ENCODE measurements at places on chromosomes 12 and 14.

DNA sequence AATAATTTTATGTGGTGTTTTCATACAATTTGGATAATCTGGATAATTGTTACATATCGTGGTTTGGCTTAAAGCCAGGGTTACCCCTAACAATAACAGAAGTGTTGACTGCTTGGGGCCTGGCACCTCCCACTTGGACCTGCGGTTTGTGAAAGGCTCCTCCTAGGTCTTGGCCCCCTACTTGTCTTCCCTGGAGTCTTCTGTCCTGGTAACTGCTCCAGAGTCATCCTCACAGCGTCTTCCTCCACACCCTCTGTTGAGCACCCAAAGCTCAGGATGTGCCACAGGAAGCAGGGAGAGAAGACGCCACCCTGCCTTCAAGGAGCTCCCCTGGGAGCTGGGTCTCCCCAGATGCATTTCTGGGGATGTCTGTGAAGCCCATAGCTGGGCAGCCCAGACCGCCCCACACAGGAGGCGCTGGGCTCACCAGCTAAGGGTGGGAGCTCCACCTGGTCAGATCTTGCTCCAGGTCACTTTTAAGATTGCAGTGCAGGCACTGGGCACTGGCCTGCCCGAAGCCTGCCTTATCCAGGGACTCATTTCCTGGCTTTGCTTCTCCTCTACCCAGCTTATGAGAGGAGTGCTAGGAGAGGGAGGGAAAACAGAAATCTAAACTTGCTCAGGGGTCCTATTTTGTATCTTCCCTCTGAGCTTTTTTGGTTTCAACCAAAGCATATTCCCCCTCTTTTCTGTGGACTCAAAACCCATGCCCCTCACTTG is 98.2 kb downstream of the ZFP36L1 start:
- no peak for DNase-seq

DNA sequence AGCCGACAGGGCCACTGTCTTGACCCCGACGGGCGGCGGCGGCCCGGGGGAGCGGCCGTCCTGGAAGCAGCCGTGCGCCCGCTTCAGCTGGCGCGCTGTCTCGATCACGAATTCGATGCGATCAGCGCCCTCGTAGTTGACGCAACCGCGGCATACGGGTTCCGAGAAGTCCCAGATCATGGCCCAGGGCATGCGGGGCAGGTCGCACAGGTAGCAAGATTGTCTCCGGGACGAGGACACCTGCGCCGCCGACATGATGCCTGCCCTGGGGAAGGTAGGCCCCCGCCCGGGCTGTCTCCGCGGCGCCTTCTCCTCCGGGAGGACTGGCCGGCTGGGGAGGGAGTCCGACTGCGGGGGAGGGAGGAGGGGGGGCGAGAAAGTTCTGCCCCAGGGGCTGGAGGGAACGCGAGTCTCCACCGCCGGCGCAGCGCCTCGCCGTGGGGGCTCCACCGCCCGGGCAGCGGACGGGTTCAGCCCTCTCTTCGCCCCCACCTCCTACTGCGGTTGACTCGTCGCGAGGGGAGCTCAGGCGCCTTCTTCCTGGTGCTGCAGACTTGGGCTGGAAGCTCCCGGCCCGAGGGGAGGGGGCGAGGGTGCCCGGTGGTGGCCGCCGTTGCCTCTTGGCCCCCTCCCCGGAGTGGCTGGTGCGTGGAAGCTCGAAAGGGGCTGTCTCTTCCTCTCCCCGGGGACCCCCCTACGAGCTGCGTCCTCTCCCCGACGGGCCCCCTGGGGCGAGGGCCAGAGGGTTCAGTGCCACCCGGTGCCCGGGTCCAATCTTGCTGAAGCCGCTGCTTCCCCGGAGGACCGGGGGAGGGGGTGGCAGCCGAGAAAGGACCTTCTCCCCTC is 747 bp downstream of the IRF2BPL start:
- peak; percentile 75 for DNase-seq

DNA sequence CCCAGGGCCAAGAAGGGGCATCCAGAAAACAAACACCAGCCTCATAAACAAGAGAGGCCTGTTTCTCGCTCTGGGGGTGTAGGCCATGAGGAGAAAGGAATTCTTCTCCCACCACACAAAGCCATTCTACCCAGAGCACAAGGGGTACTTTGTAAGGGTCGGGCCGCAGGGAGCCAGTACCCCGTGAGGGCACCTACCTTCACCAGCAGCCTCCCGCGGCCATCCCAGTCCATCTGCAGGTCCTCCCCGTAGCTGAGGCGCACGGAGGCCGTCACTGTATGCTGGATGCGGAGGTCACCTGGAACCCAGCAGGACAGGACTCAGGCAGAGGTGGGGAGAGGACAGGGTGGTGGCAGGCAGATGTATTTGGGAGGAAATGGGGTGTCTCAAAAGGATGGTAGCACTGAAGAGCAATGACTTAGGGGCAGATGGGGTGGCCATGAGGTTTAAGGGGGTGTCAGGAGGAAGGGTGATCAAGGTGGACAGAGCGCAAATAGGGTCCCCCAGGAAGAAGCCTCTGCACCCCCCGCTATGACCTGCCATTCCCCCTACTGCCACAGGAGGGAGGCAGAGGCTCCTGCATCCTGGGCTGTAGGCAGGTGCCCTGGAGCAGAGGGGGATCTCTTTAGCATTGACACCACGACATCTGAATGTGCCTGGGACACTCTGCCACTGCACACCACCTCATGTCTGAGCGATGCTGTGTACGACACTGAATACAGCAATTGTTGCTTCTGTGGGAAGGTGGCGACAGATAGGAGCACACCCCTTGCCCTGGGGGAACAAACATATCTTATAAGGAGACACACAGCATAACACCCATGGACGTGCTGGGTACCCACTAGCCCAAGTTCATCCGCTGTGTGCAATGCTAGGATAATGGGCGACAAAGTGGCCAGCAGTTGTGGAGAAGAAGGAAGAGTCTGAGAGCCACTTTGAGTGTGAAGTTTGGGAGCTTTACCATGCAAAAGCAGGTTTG is 61.4 kb downstream of the VWF start:
- DNase-seq: peak; percentile 73

GRCh38 chr14:60773558-60773957 is 39.0 kb downstream of the MNAT1 start:
- DNase-seq: no peak

- peak; percentile 64 for DNase-seq
Observed at GRCh38 chr14:55731881-55732498, 152.0 kb downstream of the KTN1 start.

DNA sequence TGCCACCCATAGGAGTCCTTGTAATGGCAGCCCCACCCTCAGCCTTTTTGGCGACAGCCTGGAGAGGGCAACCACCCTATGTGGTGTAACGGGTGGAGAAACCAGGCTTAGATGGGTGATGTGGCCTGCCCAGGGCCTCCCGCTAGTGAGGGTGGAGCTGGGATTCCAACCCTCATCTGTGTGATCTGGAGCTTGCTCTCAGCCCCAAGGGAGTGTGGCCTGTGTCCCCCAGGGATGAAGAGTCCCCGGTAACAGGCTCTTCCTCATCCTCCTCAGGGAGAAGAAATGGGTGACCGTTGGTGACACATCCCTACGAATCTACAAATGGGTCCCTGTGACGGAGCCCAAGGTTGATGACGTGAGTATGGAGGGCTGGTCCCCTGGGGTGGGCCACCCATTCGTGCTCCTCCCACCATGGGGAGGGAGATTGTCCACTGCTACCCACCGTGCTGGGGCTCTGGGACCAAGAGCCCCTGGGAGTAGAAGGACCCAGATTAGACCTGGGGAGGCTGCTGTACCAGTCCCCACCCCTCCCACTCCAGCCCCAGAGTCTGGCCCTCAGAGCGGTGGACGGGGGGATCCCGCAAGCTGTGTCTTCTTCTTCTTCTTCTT is 8.8 kb downstream of the BCL7A start:
- DNase-seq: no peak

DNA sequence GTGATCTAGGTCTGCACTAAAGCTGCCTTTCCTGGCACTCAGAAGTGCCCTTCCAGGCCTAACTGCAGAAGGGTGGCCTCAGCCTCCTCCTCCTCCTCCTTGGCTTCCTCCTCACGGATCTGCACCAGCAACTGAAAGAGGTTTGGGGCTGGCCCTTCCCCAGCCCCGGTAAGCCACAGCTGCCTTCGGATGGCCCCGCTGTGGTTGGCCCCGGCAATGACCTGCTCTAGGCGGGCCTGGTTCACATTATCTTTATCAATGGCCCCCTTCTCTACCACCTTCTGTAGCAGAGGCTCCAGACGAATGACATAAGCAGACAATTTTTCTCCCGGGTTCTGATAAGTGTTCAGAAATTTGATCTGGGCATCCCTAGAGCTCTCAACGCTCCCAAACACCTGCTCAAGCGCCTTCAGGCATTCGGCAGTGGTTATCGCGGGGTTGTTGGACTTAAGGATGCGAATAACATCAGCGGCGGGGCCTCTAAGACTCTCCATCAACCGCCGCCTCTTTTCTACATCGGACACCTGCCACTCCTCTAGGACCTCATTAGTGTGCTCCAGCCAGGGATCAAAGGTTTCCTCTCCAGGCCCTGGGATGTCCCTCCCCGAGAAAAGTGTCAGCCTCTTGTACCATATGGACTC is 1.5 kb downstream of the PNMA1 start:
- peak; percentile 53 for DNase-seq

GRCh38 chr14:63375769-63376168 is 57.0 kb upstream of the GPHB5 start:
- DNase-seq: no peak

GRCh38 chr12:32402946-32403345 is 3.6 kb downstream of the FGD4 start:
- DNase-seq: no peak

GRCh38 chr12:95003921-95004272 is 400 bp upstream of the NDUFA12 start:
- no peak for DNase-seq

DNA sequence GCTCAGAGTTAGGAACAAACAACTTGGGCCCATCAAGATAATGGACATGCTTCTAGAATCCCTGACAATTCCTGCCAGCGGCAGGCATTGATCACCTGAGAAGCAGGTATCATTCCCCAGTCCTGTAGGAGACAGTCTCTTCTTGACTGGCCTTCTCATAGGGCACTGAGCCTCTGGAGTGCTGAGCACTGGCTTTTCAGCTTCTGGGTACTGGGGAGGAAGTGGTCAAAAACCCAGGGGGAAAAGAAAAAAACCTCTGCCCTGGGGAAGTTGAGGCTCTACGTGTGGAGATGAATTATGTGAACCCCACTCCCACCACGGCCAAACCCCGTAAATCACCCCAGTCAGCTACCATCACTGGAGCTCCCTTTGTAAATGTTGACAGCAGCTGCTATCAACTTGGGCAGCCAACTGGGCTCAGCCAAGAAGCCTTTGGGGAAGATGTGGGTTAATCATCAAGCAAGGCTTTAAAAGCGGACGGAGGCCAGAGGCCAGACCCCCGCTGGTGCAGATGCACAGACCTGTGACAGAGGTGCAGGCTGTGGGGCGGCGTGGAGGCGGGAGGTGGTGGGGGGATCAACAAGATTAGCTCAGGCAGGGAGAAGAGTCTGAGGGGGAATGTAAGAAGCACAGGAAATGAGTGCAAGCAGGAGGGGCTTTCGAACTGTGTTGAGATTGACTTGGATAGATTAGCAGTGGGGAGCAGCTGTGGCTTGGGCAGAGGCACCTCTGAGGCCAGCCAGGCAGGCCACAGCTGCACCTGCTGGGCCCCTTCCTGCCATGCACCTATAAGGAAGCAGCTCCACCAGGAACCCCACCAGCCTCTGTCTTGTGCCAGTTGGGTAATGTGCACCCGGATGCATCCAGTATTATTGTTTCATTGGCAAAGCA is 105.4 kb upstream of the HIF1A start:
- peak; percentile 39 for DNase-seq

GRCh38 chr14:96634896-96635295 is 132.7 kb downstream of the PAPOLA start:
- no peak for DNase-seq

GRCh38 chr14:26598081-26598671 is 343 bp upstream of the NOVA1 start:
- DNase-seq: no peak

- no peak for DNase-seq
Observed at GRCh38 chr14:75661499-75661814, 411 bp downstream of the TTLL5 start.

DNA sequence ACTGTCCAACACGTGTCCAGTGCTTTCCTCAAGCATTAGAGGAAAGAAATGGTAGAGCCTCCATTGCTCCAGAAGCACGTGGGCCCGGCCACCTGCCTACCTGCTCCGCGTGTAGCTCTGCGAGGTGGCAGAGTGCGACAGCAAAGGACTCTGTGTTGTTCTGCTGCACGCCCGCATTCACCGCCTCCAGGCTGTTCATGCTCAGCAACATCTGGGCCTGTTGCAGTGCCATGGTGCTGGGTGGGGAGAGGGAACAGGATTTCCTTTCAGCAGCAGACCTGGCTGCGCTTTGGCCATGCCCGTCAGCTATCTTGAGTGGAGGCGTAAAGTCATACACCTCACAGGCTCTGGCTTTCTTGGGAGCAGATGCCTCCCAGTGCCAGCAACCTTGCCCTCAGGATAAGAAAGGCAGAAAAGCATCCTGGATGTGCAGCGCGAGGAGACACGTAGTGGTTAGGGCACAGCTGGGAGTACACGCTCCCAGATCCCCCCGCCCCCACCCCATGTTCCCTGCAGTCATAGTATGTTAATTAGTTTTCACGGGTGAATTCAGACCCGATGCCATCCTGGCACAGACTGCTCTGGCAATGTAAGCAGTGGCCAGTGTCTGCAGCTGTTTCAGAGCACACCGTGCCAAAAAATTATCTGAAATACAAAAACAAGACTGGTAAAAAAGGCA is 25.1 kb downstream of the ANAPC5 start:
- no peak for DNase-seq

Measured in activated CD8-positive, alpha-beta T cell treated with anti-CD3 and anti-CD28 coated beads, Interleukin-2, amount 10 ng/mL, durations not matched to agents 7 days and 5 days (primary cell).